ENCODE measurements at places on chromosomes 1 and 21. TPM values are rescaled to one million over a fixed set of nuclear protein-coding genes. Genes with fewer than 3 reads are reported as not detected.

The TAF1A gene
- total RNA-seq = 6.3 TPM

The TNFSF18 gene
- 2.3 TPM for total RNA-seq

The COL9A2 gene
- 1.5 TPM for total RNA-seq

The DYNLT4 gene
- total RNA-seq = 0.16 TPM

The SLC9C2 gene
- 2.7 TPM for total RNA-seq

The C1QC gene
- not detected for total RNA-seq

The TSPEAR gene
- not detected for total RNA-seq

The SMPDL3B gene
- total RNA-seq = not detected

The CLCA1 gene
- total RNA-seq = not detected

The CATSPERE gene
- 0.36 TPM for total RNA-seq

The OR2W3 gene
- not detected for total RNA-seq

The LY9 gene
- not detected for total RNA-seq

The AMY1A gene
- not detected for total RNA-seq

The CRNN gene
- total RNA-seq = not detected

The AGTRAP gene
- 48.4 TPM for total RNA-seq

The NCAM2 gene
- 3.4 TPM for total RNA-seq

The DSCAM gene
- total RNA-seq = 0.18 TPM

The CASZ1 gene
- total RNA-seq = 0.16 TPM

The ASCL5 gene
- total RNA-seq = not detected

The PDC gene
- not detected for total RNA-seq

The CCNL2 gene
- total RNA-seq = 127 TPM

The BEST4 gene
- total RNA-seq = not detected

The ROR1 gene
- 35.4 TPM for total RNA-seq

The GBP7 gene
- total RNA-seq = not detected

The TMEM82 gene
- total RNA-seq = not detected

The LDLRAD1 gene
- total RNA-seq = not detected

The OR2T35 gene
- total RNA-seq = not detected

The UTS2 gene
- total RNA-seq = not detected

The ALPL gene
- total RNA-seq = 11.3 TPM

The LMX1A gene
- total RNA-seq = not detected

The B3GALT5 gene
- not detected for total RNA-seq

The NBPF6 gene
- not detected for total RNA-seq

The EXOSC10 gene
- 39.7 TPM for total RNA-seq

The PHLDA3 gene
- total RNA-seq = 49.2 TPM

The PRMT6 gene
- total RNA-seq = 12.1 TPM
